ENCODE measurements at places on chromosomes 5 and 9.
A peak's percentile ranks its signal among the peaks of the same experiment; 100 is the strongest.

DNA sequence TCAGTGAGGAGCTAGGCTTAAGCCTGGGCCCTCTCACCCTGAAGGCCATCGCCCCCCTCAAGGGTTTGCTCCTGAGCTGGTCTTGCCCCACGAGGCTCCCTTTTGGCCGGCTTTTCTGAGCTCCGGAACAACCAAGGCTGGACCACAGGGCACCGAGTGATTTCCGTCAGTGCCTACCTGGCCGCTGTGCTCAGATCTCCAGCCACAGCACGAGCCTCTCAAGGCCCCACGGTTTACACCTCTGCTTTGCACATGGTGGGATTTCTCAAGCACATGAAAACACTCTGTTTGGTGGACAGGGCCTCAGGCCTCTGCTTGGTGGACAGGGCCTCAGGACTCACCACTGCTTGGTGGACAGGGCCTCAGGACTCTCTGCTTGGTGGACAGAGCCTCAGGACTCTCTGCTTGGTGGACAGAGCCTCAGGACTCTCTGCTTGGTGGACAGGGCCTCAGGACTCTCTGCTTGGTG is 15.8 kb downstream of the CLPTM1L start:
- DNase-seq: no peak

DNA sequence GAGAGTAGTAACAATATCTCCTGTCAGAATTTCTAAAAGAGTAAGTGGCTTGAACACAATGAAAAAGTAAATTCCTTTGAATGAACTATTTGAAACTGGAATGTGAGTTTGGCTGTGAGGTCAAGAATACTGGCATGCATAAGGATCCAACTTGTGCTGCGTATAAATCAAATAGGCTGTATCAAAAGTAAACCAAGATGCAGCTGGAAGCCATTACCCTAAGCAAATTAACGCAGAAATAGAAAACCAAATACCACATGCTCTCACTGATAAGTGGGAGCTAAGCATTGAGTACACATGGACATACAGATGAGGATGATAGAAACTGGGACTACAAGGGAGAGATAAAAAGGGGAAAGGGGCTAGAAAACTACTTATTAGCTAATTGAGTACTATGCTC is 24.0 kb upstream of the SRFBP1 start:
- no peak for DNase-seq

- no peak for DNase-seq
Measured at GRCh38 chr5:42929871-42930270, 110.2 kb downstream of the ANXA2R start.

- DNase-seq: peak; percentile 23
Measured at GRCh38 chr5:77305956-77306355, 95.5 kb downstream of the PDE8B start.

DNA sequence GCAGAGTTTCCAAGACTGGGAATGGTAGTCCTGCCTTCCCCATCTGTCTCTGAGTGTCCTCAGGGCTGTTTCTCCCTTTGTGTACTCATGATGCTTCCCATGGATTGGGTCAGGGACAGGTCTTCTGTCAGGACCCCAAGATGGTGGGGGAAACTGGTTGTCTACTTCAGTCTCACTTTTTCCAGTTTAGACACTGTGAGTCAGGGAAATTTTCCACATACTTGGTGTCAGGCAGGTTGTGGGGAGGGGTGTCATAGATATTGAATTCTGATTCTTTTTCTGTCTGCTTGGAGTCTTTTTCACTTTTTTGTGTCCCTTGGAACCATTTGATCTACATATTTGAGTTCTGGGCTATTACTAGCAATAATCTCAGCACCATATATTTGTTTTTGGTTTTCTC is 10.3 kb downstream of the POLK start:
- DNase-seq: no peak

DNA sequence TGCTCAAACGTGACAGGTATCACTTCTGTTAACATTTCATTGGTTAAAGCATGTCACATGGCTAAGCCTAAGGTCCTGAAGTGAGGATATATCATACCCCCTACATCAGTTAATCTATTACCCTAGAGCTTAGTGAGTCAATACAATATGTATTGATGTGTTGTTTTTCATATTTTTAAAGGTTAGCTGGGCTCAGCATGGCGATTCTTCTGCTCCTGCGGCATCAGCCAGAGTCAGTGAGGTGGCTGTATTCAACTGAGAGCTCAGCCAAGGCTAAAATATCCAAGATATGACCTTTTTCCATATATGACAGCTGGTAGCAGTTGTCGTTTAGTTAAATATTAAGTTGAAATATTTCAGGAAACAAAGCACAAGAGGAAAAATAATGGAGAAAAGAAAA is 38.5 kb upstream of the MPDZ start:
- DNase-seq: no peak

- DNase-seq: no peak
Measured at GRCh38 chr5:2184026-2184366, 301.3 kb upstream of the IRX4 start.

- DNase-seq: no peak
Measured at GRCh38 chr9:109110329-109111021, 9.3 kb downstream of the TMEM245 start.

DNA sequence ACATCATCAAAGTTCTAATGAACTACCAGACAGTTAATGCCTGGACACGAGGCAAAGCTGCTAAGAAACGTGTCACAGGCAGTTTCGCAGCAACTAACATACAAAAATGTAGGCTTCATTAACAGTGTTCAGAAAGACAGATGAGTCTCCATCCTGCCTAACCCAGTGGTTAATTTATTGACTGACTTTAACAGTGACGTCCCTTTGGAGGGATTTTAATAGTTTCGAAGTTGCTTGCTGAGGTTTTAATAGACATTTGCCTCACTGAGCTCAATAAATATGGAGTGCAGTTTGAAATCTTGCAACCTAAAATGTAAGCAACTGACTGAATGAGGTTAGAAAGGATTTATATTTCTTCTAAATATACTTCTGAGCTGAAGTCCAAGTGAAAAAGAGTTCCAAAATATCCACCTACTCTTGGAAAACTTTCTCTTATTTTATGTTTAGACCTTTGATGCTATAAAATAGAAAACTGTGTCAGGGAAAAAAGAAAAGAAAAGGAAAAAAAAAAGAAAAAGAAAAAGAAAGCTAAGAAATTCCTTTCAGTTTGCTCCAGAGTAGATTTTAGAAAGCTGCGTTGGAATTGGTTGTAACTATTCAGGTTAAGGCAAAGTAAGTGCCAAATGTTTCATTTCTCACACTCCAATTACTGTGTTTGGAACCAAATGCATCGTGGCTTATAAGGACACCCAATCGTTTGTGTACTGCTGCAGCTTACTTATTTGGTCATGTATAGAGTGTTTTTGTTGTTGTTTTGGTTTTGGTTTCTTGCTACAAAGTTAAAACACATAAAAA is 2016.6 kb downstream of the MAT2B start:
- no peak for DNase-seq

DNA sequence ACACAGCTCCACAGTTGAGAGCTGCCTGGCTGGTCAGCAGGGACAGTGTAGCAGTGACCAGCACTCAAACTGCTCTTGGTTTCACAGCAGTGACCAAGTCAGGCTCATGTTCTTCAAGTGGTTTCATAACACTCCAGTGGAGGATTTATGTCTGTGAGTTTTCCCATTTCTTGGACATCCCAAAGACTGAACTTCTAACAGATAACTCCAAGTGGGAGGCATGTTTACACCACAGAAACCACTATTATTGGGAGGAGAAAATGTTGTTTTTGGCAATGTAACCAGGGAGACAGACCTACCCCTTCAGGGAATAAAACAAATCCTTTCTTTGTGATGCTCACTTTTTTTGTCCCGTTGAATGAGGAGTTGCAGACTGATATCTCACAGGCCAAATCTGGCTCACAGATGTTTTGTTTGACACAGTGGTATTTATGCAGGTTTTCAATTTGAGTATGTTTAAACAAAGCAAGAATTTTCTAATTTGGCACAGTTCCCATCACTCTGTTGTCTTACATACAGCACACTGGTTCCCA is 141.5 kb downstream of the RMI1 start:
- no peak for DNase-seq

DNA sequence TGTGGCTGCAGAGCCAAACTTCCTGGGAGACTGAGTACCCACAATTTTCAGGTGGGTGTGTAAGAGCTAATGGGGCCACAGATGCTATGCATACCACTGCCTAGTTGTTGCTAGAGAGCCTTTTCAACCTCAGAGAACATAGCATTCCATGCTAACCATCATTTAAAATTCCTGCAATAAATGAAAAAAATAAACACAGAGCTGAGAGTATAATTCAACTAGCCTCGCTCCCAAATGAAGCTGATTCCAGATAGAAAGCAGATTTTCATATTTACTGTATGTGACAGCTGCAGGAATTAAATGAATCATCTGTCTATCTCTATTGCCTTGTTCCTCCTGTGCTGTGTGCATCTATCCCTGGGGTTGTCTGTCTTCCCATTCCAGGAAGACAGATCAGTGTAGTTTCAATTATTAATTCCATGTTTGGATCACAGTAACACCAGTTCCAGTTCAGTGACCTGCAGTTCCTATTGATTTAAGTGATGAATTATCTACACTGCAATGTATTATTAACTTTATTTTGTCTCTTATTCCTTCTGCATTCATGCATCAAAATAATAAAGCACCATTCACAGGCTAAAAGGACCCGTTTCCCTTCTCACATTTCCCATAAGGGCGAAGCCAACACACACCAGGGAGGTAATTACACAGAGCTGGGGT is 324.5 kb downstream of the SLIT3 start:
- DNase-seq: no peak

GRCh38 chr5:81826128-81826527 is 75.2 kb upstream of the SSBP2 start:
- DNase-seq: no peak

- DNase-seq: no peak
Measured at GRCh38 chr5:15898641-15899040, 280.9 kb downstream of the MARCHF11 start.

- DNase-seq: no peak
Measured at GRCh38 chr5:36573438-36573837, 33.0 kb upstream of the SLC1A3 start.

DNA sequence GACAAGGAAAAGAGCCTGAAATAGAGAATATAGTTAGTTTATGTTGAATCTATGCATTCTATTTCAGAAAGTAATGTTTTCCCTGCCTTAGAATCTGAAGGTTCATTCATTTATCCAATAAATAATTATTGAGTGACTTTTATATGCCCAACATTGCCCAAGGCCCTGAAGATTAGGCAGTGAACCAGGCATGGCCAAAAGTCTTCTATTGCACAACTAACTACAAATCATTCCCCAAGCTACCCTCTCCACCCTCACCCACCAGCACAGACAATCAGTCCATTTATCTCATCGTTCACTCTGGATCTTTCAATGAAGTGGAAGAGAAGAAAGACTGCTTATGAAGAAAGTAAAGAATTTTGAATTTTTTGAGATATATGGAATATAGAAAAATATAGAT is 268.4 kb downstream of the PLK2 start:
- DNase-seq: no peak

GRCh38 chr5:96714951-96715451 is 52.8 kb downstream of the CAST start:
- DNase-seq: no peak

DNA sequence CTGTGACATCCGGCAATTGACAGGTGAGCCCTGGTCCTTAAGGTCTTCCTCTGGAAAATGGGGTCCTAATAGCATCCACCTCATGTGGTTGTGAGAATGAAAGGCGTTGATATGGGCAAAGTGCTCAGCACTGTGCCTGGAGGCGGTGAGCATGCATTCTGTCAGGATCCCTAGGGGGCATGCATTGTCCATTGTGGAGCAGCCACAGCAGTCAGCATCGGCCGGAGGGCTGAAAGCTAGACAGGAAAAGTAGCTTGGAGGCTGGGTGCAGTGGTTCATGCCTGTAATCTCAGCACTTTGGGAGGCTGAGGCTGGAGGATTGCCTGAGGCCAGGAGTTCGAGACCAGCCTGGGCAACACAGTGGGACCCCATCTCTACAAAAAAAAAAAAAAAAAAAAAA is 122.2 kb downstream of the LHX2 start:
- DNase-seq: no peak

- DNase-seq: no peak
Measured at GRCh38 chr9:103014242-103014641, 19.1 kb downstream of the CYLC2 start.

DNA sequence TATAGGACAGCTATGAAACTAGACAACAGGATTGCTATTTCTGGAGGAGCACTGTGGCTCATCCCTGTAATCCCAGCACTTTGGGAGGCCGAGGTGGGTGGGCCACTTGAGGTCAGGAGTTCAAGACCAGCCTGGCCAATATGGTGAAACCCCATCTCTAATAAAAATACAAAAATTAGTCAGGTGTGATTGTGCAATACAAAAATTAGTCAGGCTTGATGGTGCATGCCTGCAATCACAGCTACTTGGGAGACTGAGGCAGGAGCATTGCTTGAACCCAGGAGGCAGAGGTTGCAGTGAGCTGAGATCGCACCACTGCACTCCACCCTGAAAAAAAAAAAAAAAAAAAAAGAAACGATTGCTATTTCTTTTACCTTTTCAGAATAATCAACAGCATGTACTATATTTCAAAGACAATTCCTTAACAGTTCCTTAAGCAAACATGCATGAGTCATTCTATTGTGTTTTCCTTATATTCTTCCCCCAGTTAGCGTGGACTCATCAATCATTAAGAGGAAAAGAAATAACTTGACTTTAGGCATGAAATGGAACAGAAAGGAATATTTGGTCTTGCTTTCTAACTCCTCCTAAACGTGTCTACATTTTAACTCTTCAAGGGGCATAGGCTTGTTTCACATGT is 162.6 kb downstream of the TAF11L14 start:
- DNase-seq: no peak

GRCh38 chr5:26761446-26761845 is 276.9 kb downstream of the CDH9 start:
- DNase-seq: peak; percentile 65

- no peak for DNase-seq
Measured at GRCh38 chr5:65811004-65811403, 89.0 kb downstream of the NLN start.

DNA sequence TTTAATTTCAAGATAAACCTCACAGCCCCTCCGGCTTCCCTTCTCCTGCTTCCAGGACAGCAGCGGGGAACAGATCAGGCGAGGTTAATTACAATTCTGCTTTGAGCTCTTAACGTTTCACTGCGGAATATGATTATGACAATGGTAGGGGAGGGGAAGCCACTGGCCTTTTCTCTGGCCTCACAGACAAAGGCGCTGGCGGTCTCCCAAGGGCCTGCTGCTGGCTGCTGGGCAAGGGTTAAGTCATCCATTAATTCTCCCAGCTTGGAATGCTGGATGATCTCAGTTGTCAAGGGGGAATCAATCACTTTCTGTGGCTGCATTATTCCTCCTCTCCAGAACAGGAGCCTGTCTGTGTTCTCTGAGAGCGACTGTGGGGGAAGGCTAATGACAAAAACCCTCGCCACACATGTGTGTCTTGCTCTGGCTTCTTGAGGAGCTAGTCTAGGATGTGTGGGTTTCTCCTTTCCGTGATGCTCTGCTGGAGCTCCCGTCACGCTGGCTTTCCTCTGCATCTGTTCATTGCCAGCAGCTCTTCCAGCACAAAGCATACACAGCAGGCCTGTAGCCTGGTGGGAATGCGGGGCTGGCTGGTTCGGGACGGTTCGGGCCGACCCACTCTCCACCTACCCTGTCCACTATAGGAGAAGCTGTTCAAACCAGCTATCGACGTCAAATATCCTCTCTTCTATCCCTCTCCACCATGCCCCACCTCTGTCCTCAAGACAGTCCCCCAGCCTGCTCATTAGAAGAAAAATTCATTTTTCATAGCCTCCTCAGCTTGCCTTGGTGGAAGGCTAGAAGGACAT is 82.8 kb downstream of the DCP2 start:
- peak; percentile 39 for DNase-seq

Data from NCI-H446 (cell line).